ENCODE measurements at places on chromosomes 11 and 22.

GRCh38 chr11:10022764-10023163 lies 271.3 kb downstream of the SBF2 start:
- DNase-seq = no peak

- DNase-seq = no peak
These were observed 42.6 kb upstream of the SMCO4 start for GRCh38 chr11:93585758-93586157.

GRCh38 chr11:10655227-10655626 lies 38.3 kb downstream of the IRAG1 start:
- DNase-seq = no peak

- DNase-seq = no peak
These were observed 96.0 kb upstream of the ARHGAP20 start for GRCh38 chr11:110808248-110808647.

DNA sequence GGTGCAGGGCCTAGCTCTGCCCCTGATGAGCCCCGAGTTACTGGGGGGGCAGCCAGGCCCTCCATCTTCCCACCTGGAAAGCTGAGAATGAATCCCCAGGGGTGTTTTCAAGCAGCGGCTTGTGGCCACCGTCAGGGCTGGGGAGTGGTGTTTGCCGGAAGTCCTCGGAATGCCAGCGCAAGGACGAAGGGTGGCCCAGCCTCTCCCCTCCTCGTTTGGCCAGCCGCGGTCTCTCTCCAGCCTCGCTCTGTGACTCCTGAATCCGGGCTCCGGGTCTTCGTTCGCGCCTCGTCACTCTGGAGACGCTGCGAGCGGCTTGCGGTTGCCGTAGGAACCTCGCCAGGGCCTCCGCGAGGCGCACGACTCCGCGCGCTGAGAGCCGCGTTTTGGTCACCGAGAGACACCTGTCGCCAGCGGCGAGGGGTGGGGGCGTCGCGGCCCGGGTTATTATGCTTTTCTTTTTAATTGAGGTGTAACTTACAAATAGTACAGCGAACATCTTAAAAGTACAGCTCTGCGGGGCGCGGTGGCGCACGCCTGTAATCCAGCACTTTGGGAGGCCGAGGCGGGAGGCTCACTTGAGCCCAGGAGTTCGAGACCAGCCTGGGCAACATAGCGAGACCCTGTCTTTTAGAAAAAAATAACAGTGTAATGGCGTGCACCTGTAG lies 6.3 kb upstream of the KDELR3 start:
- DNase-seq = no peak

All from cortex of kidney (tissue), 1 donor.